ENCODE measurements at places on chromosomes 7 and 10.

DNA sequence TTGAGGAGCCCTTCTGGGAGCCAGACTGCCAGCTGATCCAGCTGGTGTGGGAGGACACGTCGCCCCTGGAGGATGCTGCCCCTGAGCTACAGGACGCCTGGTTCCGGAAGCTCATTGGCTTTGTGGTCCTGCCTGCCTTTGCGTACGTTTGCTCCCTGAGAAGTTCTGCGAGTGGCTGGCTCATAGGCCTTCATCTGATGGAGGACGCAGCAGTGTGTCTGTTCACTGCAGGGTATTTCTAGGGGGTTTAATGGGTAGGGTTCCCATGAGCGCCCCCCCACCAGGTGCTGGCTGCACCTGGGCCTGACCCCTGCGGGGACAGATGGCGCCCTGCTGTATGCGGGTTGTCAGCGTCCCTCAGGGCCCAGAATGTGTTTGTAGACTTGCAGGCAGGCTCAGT lies 5.0 kb downstream of the PAOX start:
- no peak for DNase-seq

DNA sequence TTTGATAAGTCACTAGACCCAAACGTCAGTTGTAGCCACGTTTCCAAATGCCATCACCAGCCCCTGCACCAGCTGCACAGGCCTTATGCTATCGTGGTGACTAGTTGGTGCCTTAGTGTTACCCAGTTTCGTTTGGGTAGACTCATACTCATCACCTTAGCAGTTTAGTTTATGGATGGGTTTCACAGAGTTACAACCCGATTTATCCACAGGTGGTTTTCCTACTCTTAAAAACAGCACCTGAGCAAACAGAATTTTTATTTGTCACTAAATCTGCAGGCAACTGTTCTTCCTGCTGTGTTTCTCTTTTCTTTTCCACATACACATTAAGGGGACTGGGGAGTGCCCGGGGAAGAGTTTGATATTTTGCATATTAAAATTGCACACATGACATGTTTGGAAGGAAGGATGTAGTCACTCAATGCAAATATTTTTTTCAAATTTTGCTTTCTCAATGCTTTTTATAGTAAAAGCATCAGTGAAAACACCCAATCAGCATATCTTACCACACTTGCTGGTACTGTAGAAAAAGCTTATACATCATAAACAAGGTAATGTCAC lies 41.6 kb downstream of the PDSS1 start:
- DNase-seq = no peak

DNA sequence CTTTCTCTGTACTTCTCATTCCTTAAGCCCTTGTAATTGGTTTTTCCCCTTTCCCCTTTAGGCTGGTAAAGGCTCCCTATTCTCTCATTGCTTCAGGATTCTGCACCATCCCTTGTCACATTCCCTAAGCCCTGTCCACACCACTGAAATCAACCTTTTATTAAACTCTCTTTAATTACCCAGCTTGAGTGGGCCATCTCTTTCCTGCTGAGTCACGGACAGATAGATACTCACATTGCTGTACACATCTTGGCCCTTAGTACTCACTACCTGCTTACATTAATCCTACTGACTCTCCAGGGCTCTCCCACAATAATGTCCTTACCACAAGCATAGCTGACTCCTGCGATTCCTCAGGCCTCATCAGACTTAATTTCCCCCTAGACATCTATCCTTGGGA lies 94.0 kb upstream of the PCGF5 start:
- DNase-seq = no peak

DNA sequence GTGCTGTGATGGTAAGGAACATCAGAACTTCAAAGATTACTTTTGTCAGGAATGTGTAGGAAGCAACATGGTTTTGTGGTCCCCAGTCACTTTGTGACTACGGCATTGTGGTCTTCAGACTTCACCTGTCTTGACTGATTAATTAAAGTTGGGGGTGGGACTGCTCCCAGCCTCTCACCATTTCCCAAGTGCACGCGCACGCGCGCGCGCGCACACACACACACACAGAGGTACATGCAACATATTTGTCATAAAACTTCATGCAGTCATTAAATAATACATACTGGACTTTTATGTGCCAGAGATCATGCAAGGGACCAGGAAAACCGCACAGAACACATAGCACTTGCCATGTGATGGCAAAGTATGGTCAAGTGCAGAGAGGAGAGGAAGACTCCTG lies 181.2 kb downstream of the EVX1 start:
- no peak for DNase-seq

- no peak for DNase-seq
Measured at GRCh38 chr7:100221231-100221718, 1.5 kb downstream of the PVRIG start.

DNA sequence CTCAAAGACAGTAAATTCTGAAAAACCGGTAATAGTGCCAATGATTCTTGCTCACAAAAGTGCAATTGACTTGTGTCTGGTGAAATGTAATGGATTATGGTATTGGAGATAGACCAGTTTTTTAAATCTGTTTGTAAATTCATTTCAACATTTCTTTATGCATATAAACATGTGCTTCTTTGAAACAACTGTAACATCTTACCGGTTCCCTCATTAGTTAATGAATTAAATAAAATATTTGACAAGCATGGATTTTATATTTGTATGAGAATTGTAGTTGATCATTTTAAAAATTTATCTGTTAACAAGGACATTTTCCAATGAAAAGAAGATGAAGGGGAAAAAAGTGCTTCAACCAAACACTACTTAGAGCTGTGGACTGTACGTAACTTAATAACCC lies 21.0 kb upstream of the APBB1IP start:
- no peak for DNase-seq

DNA sequence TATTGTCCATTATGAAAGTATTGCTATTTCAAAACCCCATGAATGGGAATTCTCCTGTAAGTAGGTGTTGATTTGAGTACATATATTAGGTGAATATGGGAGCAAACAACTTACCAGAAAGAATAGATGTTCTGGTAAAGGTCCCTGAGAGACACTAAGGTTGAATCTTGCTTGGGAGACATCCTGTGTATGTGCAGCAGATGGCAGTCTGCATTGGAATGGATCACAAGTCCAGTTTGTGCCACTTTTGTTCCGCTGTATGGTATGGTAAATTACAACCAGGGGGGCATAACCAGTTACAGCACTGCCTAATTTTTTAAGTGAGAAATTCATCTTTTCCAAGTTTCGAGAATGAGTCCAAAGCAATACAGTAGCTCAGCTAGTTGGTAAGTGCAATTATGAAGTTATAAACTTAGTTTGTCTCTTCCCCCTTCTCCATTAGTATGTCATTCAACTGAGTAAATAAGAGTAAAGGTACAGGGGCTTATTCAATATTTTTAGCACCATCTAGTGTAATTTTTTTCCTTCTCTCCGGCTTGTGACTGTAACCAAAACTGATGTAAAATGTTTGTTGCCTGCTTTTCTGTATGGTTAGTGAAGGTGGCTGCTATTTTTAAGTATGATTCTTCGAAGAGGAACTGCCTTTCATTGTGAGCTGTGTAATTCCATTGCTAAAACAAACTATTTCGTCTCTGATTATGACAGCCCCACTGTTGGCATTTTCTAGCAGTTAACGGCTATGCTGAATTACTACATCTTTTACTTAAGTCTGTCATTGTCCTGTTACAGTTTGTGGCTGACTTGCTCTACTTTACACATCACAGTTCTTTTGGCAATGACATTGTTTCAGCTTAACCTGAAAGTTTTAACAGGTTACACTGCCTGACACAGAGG lies 2.8 kb downstream of the MCU start:
- DNase-seq = no peak

- DNase-seq = no peak
Measured at GRCh38 chr7:107876916-107877315, 14.1 kb upstream of the DLD start.

GRCh38 chr7:20343941-20344340 lies 13.2 kb downstream of the ITGB8 start:
- DNase-seq = no peak

GRCh38 chr10:112986544-112987190 lies 36.6 kb downstream of the TCF7L2 start:
- DNase-seq = no peak

- no peak for DNase-seq
Measured at GRCh38 chr10:17206210-17206709, 4.8 kb upstream of the TRDMT1 start.

DNA sequence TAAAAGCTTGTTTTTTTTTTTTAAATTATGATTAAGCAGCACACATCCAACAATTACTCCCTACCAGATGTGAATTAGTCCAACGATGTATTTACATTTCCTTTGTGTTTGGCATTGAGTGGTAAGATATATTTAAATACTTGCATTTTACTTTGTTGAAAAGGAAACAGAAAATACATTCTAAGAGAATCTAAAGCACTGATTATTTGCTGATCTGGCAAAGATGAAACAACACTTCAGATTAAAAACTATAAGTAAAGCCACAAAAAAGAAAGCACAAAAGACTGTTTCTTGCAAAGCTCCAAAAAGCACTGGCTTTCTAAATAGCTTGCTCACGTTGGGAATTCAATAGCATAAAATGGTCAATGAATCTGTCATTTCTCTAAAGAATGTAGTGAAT lies 466.5 kb downstream of the PHTF2 start:
- no peak for DNase-seq

GRCh38 chr10:52514481-52514880 lies 200.4 kb downstream of the DKK1 start:
- DNase-seq = no peak

DNA sequence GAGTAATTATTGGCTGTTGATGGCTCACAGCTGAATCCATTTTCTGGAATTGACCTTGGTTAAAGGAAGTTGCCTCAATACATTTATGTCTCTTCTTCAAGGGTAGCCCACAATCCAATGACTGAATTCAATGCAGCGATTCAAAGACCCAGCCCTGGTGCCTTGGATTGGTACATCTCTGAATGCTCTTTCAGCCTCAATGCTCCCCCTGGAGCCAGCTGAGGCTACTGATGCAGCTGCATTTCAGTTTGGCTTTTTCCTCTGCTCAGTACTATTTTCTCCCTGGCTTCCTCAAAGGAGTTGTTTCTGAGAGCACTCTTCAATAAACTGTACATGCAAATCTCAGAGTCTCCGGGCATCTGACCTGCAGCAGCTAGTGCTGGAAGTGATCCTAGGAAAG lies 633 bp upstream of the EBLN1 start:
- no peak for DNase-seq

GRCh38 chr10:104122225-104123107 lies 495 bp downstream of the SFR1 start:
- no peak for DNase-seq

Data from thoracic aorta (tissue), 2 donors.